ENCODE measurements at places on chromosomes 2 and 18.

DNA sequence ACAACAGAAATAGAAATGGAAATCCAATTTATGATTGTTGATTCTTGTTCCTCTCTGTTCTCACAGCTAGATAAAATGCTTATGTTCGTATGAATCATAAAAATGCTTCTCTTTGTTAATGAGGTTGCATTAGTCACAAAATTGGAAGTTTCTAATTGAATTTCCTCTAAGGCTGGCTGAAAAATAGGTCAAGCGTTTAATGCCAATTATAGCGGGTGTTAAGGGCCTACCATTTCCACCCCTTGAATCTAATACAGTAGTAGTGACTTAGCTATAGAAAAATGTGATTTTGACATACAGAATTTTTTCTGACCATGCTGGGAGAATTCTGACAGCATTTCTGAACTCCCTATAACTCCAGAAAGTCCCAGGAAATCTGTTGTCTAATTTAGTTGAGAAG lies 107.1 kb downstream of the TTN start:
- DNase-seq: no peak

- DNase-seq: no peak
These were observed 69.4 kb upstream of the CPO start for GRCh38 chr2:206869824-206870495.

GRCh38 chr2:194491409-194492115 lies 1165.5 kb upstream of the SLC39A10 start:
- no peak for DNase-seq

- DNase-seq: no peak
These were observed 150.3 kb upstream of the ST6GAL2 start for GRCh38 chr2:107036293-107036692.

DNA sequence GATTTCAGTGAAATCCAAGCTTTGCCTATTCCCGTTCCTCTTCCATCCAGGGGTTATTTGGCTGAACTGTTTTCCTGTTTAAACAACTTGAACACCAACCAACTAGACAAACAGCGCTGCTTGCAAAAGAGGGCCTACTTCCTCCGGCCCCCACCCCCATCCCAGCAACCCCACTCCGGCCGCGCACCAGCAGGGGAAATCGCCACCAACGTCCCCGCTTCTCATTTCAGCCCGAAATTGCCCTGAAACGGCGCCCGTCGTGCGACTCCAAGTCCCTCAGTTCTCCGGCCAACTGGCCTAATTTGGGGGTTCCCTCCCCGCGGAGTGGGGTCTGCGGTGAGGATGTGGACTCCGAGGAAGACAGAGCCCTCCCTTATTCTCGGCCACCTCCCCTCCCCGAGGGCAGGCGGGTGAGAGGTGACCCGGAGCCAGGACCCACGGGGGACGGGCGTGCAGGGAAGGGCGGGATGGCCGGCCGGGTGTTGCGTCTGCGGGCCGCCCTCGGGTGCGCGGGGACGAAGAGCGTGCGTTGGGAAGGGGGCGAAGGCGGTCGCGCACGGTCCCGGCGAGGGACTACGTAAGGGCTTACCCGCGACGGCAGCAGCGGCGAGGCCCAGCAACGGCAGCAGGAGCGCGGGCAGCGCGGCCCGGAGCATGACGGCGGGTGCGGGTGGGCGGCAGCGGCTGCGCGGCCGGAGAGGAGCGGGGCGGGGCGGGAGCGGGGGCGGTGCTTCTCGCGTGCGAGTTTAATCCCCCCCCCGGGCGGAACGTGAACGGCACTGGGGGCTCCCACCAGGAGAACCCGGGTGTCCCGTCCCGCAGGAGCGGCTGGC lies at the start of gene CD302:
CD302 (minus strand) TSS at position 666 of the 833 bp plus-strand sequence; CDS start at position 656, 10 bp downstream.
- DNase-seq: peak; percentile 20

- DNase-seq: no peak
These were observed 53.0 kb upstream of the LRP2 start for GRCh38 chr2:169415233-169415748.

DNA sequence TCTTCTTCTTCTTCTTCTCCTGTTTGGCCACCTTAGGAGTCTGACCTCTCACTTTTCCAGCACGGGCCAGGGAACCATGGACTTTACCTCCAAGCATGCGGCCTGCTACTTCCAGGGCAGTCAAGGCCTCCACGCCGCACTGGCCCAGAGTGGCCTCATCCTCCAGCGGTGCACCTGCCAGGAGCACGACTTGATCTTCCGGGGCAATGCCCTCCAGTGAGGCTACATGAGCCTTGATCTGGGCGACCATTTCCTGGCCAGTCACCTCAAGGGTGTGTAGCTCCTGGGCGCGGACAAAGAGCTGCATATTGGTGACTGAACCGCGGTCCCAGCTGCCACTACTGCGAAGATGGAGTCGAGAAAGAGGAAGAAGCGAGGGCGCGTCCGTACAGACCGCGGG lies 67.1 kb downstream of the DIPK1C start:
- no peak for DNase-seq

DNA sequence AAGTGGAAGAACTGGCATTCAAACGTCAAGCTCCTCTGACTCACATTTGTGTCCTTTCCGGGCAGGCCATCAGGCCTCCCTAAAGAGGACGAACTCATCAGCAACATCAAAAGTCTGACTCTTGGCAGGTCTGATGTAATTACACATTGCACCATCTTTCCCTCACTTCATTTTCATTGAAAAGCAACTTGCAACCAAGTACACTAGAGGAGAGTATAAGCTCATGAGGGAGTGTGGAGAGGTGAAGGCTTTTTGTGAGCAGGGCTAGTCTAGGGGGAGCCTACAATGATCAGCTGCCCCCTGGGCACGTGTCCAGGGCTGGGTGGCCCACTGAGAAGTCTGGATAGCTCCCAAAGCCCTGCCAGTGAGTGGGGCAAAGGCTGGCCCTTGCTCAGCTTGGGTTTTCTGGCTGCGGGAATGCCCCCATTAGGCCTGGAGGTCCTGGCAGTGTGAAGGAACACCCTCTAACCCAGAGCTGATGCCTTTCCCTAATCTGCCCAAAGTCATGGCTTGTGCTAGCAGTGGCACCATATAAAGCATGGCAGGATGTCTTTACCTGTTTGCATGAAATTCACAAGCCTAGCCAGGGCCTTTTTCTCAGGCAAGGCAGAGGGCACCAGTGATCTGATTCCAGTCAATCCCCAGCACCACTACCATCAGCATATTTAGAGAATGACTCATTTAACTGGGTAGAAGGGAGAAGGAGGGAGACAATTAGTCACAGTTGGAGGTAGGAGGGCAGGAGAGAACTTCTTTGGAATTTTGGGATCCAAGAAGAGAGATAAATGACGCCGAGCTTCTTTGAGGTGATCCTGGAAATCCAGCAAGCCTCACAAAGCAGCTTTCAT lies 8.5 kb upstream of the DAW1 start:
- no peak for DNase-seq

GRCh38 chr2:162746310-162746709 lies 92.3 kb downstream of the KCNH7 start:
- DNase-seq: no peak

DNA sequence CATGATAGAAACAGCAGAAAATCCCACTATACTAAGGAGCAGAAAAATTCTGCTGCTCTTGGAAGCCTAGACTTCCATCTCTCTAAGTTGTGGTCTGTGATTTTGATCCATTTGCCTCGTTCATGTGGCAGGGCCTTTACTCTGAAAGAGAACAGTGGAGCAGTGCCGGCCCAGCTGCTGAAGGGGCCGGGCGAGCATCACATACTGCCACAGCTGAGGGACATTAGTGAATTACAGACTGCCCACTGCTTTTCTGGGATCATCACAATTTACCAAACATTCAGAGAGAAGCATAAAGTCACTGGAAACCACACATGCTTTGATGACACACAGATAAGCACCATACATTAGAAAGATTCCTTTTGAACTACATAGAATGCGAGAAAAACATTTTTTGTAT lies 217.0 kb upstream of the BOD1L2 start:
- DNase-seq: no peak

GRCh38 chr2:62787386-62787785 lies 81.9 kb downstream of the EHBP1 start:
- DNase-seq: no peak

GRCh38 chr2:127523269-127523939 lies 2.9 kb downstream of the IWS1 start:
- DNase-seq: no peak

DNA sequence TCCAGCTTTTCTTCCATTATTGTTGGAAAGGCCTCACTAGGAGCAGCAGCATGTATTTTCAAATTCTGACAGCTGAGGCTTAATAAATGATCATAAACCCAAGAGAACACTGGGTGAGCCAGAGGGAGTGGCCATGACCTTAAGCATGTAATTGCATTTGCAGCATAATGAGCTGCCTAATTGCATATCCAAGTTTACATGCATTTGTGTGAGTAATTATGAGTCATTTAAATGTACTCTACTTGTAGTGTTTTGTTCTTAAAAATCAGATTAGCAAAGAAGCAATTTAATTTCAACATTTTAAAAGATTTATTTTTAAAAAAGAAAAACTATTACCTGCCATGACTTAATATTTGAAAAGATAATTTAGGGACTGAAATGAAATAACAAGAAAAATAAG lies 74.8 kb downstream of the NOL10 start:
- DNase-seq: no peak

DNA sequence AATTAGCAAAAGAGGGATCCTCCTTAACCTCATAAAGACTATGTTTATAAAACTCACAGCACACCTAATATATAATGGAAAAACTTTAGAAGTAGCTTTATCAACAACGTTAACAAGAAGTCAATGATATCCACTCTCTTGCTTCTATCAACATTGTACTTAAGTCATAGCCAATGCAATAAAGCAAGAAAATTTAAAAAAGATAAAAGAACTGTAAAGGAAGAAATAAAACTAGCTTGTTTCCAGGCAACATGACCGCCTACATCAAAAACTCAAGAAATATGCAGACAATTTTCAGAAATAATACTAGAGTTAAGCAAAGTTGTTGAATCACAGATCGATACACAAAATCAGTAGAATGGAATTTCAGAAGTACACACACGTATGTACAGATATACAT lies 375.5 kb upstream of the SPRED2 start:
- DNase-seq: no peak

GRCh38 chr2:211942153-211942552 lies 596.4 kb downstream of the ERBB4 start:
- DNase-seq: no peak

All from activated naive CD4-positive, alpha-beta T cell (primary cell).